ENCODE measurements at places on chromosomes 5 and 9.
A peak's percentile ranks its signal among the peaks of the same experiment; 100 is the strongest.

GRCh38 chr9:18184401-18184800 lies 289.6 kb upstream of the ADAMTSL1 start:
- no peak for DNase-seq

- no peak for DNase-seq
Measured at GRCh38 chr9:118558026-118558425, 811.2 kb downstream of the BRINP1 start.

DNA sequence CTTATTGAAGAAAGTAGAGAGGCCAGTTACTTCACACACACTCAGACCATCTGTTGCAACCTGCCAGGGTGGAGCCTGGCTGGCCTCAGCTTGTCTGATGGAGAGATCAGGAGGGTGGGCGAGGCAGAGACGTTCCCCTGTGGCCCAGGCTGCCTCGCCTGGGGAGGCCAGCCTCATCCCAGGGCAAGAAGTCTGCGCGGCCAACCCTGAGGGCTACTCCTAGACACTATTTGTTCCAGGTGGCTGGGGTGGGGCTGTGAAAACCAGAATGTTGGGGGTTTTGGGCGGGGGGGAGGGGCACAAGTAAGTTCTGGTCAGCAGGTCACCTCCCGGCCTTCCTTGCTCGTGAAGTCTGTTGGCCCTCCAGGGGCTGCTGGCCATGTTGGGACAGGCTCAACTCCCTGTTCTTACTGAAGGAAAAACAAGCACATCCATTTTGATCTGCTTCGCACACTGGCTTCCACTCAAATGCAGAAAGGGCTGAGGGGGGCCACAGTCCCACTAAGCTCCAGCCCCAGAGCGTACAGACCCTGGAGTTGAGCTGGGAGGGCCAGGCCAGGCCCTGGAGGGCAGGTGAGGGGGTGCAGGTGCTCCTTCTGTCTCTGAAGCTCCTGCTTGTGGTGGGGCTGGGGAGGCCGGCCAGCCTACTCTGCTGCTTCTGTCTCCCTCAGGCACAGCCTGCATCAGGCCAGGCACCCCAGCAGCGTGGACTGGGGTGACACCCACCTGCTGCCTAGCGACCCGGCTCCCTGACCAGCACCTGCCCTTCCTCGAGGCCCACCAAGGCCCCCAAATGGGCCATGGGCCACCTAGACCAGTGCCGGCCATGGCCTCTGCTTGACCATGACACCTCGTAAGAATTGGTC lies 46.6 kb downstream of the SECISBP2 start:
- no peak for DNase-seq

GRCh38 chr5:71699751-71700150 lies 19.3 kb upstream of the CARTPT start:
- DNase-seq: no peak

DNA sequence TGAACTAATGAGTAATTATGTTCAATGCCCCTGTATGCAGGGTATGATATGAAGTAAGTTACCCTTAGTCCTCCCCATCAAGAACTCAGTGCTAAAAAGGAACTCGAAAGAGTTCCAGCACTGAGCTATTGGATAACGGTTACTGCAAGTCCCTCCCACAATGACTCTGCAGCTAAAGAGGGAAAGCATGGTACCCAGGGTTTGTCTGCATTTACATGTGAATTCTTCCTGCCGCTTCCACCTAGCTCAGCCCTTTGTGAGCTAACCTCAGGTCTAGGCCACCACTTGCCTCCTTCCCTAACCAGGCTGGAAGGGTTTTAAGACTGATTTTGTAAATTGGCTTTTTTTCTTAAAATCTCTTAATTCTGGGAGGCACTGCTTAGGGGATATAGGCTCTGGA lies 376.8 kb downstream of the EBF1 start:
- no peak for DNase-seq

DNA sequence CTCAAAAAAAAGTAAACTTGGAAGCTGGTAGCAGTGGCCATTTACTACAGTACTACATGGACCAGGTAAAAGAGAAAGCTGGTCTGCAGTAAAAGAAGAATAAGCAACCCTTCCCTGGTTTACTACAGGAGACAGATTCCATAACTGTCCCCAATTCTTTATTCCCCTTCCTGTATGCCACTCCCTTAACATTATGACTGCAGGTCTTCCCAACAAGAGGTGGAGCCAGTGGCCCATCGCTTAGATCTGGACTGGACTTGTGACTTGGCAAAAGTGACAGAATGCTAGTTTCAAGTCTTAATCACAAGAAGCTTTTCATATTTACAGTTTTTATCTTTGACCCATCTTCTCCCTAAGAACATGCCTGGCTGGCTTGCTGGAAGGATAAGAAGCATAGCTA lies 42.6 kb upstream of the SLC12A2 start:
- no peak for DNase-seq

- no peak for DNase-seq
Measured at GRCh38 chr9:123472862-123473614, 117.0 kb downstream of the CRB2 start.

GRCh38 chr5:51449026-51449425 lies 65.8 kb downstream of the ISL1 start:
- DNase-seq: no peak

- DNase-seq: no peak
Measured at GRCh38 chr5:163506726-163507125, 1.3 kb downstream of the MAT2B start.

GRCh38 chr9:99266255-99267023 lies 44.4 kb downstream of the SEC61B start:
- DNase-seq: peak; percentile 23

GRCh38 chr5:172695232-172696054 lies 54.4 kb downstream of the NEURL1B start:
- no peak for DNase-seq

DNA sequence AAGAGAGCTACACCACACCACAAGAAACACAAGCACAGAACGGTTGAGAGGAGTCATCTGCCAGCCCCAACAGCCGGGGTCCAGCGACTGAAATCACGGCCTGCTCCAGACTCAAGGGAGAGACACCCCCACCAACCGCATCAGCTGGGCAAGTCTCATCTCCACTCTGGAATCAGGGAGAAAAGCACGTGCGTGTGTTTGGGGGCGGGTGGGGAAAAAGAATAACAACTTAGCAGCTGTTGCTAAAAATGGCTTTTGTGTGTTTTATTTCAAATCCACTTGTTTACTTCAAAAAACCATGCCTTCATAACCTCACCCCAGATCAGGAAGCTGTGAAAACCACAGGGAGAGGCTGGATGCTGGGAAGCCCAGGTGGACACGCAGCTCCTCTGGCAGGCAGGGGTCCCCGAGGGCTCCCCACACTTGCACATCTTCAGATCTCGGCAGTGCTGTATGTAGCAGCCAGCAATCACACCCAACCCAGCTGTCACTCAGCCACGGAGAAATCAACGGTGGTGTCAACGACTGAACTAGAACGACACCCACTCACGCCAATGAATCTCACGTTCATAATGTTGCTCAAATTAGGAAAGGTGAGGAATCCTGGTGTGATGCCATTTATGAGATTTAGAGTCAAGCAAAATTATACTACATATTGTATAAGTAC lies 19.0 kb downstream of the PNPLA7 start:
- no peak for DNase-seq

- DNase-seq: no peak
Measured at GRCh38 chr5:53338971-53339370, 141.5 kb upstream of the FST start.

DNA sequence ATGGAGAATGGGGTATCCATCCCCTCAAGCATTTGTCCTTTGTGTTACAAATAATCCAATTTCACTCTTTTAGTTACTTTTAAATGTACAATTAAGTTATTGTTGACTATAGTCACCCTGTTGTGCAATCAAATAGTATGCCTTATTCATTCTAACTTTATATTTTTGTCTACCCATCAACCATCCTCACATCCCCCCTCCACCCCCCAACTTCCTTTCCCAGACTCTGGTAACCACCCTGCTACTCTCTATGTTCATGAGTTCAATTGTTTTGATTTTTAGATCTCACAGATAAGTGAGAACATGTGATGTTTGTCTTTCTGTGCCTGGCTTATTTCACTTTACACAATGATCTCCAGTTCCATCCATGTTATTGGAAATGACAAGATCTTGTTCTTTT lies 15.4 kb upstream of the RANBP17 start:
- no peak for DNase-seq

GRCh38 chr5:73120222-73121118 lies at the start of gene TMEM171:
Gene TMEM171, plus strand, starts transcription at chr5:73120575. Its CDS starts 2,799 bp downstream, at chr5:73123374.
- no peak for DNase-seq

DNA sequence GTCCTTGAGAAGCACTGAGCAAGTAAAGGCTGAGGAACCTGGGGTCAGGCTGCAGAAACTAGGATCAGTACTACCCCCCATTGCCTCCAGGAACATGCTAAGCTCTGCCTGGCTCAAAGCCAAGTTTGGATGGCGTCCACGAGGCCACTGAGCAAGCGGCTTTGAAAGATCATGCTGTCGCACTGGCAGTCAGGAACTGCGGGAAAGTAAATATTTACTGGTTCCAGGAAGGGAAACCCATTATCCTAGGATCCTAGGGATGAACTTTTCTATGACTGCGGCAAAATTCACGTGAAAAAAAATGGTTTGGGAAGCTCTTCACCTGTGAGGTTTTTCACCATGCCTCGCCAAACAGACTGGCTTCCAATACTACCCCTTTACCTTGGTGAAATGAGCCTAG lies 75.3 kb upstream of the PJA2 start:
- peak; percentile 80 for DNase-seq

DNA sequence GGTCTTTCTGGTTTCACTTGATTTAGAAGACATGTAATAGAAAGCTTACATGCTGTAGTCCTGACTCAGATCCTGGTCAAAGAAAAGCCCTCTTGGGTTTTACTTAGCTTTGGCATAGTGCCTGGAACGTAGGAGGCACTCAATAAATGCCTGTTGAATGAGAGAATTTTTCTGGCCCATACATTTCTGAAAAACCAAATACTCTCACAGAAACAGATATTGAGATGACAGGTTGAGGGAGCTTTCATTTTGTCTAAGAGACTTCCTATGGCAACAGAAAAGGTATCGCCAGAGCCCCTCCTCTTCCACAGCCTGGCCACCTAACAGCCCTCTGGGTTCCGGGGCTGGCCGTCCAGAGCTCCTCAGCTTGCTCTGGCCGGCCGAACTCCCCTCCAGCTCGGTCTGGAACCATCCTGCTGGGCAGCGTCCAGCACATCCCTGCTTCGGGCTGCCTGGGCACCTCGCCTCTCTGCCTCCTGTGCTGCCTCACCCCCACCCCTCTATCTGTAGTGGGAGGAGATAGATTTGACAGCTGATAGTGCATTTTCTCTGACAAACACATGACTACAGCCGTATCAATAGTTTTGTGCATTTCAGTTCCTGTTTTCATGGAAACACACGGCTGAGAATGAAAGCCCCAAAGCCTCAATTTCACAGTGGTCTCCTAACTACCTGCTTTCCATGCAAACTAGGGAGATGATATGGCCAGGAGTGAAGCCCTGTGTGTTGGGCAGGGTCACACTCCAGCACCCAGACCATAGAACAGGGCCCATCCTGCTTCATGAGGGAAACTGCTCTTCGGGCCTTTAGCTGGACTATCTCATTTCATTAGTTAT lies 1.1 kb downstream of the IL4 start:
- peak; percentile 76 for DNase-seq

- DNase-seq: peak; percentile 43
Measured at GRCh38 chr9:78131969-78132700, 100.5 kb upstream of the GNAQ start.

- no peak for DNase-seq
Measured at GRCh38 chr5:65867542-65868195, 58.7 kb upstream of the ERBIN start.

GRCh38 chr9:123102375-123103113 lies 69.1 kb downstream of the GPR21 start:
- DNase-seq: no peak

GRCh38 chr9:121498487-121499176 lies 1.0 kb downstream of the GGTA1 start:
- DNase-seq: no peak

DNA sequence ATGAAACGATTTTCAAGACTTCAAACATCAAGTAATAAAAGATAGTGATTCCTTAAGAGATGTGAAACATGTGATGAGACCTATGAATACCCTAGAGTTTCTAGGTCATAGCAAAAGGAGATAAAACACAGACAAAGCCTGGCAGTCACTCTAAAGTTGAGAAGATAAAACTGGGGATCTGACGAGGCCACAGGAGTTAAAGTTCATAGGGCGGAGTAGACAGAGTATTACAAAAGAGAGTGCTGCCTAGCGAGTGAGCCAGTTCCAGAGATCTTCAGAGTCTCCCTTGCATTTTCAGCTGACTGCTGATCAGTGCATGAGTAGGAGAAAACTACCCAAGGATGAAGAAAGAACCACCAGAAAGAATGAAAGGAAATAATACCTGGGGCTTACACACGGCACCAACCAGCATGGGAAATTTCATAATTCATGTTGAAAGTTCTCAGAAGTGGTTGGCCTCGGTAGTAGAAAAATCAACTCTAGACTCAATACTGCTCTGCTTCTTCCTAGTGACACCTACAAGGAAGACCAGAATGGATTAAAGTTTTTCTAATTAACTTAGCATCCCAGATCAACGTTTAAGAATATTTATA lies 30.4 kb downstream of the FBXO4 start:
- no peak for DNase-seq

GRCh38 chr5:108481355-108481931 lies 99.5 kb upstream of the FBXL17 start:
- no peak for DNase-seq

DNA sequence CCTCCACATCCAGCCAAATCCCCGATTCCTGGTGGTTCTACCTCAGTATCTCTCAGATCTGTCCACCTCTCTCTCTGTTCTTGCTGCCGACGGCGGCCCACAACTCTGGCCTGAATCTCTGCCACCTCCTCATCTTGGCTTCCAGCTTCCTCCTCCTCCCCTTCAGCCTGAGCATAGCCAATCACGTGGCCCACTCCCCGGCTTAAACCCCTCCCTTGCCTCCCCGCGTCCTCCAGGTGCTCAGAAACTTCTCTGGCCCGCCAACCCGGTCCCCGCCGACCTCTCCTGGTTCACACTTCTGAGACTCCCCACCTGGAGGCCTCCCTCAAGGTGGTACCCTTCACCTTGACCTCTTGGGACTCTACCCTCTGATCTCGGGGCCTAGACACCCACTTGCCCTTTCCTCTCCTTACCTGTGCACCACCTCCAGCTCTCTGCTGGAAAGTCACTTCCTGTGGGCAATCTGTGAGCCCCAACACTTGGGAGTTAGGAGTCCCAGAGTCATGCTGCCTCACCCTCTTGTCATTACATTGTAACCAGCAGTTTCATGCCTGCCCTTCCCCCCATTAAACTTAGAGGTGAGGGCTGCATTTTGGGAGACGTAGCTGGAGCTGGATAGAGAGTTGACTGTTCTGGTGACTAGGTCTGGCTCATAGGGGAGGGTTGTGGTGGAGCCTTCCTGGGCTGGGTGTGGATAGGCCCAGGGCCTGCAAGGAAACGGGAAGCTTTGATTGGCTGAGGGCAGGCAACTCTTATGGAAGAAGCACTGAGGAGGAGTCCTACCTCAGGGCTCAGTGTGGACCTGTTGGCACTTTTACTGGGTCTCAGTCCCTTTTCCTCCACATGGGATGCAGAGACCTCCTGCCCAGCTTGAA lies 4.5 kb upstream of the SET start:
- peak; percentile 50 for DNase-seq

- DNase-seq: no peak
Measured at GRCh38 chr9:91384954-91385353, 23.2 kb upstream of the AUH start.
